ENCODE measurements at places on chromosomes 2 and 18. TPM values are rescaled to one million over a fixed set of nuclear protein-coding genes. Genes with fewer than 3 reads are reported as not detected.

The C2orf78 gene
- total RNA-seq = not detected

The MYOM1 gene
- 0.06 TPM for total RNA-seq

The TOGARAM2 gene
- 0.75 TPM for total RNA-seq

The IL36RN gene
- not detected for total RNA-seq

The RAPH1 gene
- total RNA-seq = 66.0 TPM

The CCDC141 gene
- 3.7 TPM for total RNA-seq

GRCh38 chr2:201183365-201183727 lies 405 bp downstream of the CASP10 start:
- no peak for DNase-seq

GRCh38 chr18:45137087-45137419 lies 456.4 kb downstream of the SETBP1 start:
- no peak for DNase-seq

DNA sequence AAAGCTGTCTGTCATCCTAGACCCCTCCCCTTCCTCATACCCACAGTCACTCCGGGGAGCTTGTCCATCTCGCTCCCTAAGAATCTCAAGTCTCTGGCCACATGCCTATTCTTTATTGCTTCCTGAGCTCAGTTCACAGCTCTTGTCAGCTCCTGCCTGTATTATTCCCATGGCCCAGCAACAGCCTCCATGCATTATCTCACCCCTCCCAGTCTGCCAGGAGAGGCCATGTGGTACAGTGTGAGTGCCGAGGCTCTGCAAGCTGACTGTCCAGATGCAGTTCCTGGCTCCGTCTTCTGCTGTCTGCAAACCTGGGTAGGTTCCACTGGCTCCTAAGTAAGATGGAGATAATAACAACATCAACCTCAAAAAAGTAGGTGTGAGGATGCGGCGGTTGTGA lies 79.7 kb downstream of the MRPS9 start:
- DNase-seq = no peak

DNA sequence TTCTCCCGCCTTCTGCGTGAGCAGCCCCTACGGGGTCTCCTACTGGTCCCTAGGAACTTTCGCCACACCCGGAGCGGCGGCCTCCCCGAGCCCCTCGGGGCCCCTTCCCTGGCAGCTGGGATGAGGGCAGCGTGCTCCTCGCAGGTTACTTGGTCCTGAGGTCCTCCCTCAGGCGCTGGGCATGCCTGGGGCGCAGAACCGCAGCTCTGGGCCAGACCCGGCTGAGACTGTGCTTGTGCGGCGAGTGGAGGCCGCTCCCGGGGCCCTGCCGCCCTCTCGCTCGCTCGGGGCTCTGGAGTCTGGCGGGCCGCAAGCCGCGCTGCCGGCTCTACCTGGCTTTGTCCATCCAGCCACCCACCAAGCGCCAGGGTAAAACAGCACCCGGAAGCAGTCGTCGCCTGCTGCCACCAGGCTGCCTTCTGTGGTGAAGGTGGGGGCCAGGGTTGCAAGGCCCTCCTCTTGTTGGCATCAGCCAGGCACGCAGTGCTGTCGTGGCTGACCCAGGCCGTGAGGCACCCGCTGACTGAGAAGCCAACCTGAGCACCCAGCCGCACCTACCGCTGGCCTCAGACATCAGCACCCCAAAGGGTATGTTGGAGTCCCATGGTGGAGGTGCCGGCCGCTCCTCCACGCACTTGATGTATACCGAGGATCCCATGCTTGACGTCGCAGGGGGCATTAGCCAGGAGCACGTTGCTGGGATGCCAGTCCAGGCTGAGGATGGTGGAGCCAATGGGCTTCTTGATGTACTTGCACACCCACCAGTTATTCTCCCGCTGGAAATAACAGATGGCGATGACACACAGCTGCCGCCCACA lies 46.1 kb upstream of the PTH2R start:
- no peak for DNase-seq

- DNase-seq = peak; percentile 18
These were observed 864 bp downstream of the KLHL29 start for GRCh38 chr2:23385748-23386338.

GRCh38 chr2:1874101-1874865 lies 130.0 kb upstream of the PXDN start:
- no peak for DNase-seq

- DNase-seq = no peak
These were observed 466.9 kb upstream of the HNRNPA3 start for GRCh38 chr2:176745543-176746200.

GRCh38 chr2:10514743-10515142 lies 66.6 kb upstream of the ODC1 start:
- DNase-seq = peak; percentile 70
